Camera-type eye (tissue), 1 donor: ENCODE measurements at places on chromosomes 11 and 22. TPM values are rescaled to one million over a fixed set of nuclear protein-coding genes. Genes with fewer than 3 reads are reported as not detected.

Gene HBG2
- total RNA-seq = 1,428 TPM

Gene RAPSN
- total RNA-seq = 8.1 TPM

Gene GRIK4
- 1.4 TPM for total RNA-seq

Gene HBB
- total RNA-seq = 165 TPM

Gene GAL3ST1
- total RNA-seq = 2.7 TPM

Gene OR51I1
- not detected for total RNA-seq

Gene CFL1
- total RNA-seq = 451 TPM

Gene LDHAL6A
- not detected for total RNA-seq

Gene IGLL5
- not detected for total RNA-seq

Gene CNGA4
- 0.27 TPM for total RNA-seq

Gene POU2AF1
- total RNA-seq = not detected

Gene WDR74
- total RNA-seq = 25.9 TPM

Gene SLC1A2
- total RNA-seq = 101 TPM

Gene MPPED2
- 142 TPM for total RNA-seq

Gene MRGPRX3
- not detected for total RNA-seq

Gene CTSW
- 0.77 TPM for total RNA-seq

Gene LGR4
- total RNA-seq = 350 TPM

Gene EXPH5
- 10.3 TPM for total RNA-seq

Gene MICALL1
- 20.8 TPM for total RNA-seq

Gene OR52I1
- not detected for total RNA-seq

Gene KCNK7
- total RNA-seq = 0.99 TPM

Gene SCGB1D2
- not detected for total RNA-seq

Gene CASP5
- total RNA-seq = not detected

Gene ADAMTS15
- 24.5 TPM for total RNA-seq
